ENCODE measurements at places on chromosomes 6 and 20.

DNA sequence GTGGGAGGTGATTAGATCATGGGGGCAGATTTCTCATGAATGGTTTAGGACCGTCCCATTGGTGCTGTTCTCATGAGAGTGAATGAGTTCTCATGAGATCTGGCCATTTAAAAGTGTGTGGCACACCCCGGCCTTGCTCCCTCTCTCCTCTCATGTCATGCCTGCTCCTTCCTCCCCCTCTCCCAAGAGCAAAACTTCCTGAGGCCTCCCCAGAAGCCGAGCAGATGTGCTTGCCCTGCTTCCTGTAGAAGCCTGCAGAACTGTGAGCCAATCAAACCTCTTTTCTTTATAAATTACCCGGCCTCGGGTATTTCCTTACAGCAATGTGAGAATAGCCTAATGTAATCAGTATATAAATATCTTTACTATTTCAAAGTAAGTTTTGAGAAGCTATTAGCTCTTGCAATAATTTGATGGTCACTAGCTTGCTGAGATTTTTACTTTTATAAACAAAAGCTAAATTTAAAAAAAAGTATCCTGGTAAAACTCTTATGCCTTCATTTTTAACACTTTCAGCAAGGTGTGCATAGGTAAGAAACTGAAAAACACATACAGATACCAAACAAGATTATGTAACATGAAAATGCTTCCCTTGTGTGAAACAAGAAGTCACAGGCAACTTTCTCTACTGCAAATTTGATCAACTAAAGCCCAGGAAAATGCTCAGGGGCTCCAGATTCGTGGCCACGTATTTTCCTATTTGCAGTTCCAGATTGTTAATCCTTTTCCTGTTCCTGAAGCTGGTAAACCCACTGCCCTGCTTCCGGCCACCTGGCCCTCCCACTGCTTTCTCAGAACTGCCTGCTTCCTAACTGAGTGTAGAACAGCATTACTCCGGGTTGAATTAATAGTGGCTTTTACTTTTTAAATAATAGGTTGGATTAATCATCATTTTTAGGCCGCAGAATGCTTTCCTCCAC, 395.1 kb upstream of the CNR1 start:
- no peak for DNase-seq

DNA sequence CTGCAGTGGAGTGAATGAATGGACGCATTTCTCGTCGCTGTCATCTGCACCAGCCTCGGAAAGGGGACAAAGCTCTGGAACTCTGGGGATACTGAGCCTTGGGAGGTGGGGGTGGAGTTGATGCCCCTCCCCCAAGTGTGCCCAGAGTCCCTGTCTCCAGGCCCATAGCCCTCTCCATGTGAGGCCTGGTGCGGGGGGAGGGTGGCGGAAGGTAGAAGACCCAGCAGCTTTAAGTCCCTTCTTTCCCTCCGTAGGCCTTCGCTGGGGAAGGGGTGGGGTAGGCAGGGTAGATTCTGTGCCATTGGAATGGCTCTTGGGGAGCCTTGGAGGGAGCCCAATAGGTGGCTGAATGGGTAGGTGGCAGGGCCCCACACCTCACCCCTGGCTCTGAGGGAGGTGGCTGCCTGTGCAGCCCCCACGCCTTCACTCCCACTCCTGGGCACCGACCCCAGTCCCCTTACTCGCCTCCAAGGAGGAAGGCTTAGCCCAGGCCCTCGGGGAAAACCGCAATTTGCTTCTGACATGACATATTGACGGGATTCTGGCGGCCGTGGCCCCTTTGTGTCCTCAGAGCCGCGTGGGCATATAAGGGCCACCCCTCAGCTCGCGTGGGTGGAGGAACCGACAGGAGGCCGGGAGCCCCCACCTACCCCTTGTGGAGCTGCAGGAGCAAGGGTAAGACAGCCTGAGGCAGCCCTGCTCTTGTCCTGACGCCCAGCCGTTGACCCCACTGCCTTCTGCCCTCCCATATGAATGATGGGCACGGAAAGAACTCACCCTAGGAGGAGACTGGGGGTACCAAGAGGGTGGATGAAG, at the start of gene BPIFB3:
Gene BPIFB3 (plus strand): TSS at position 613 of the 816 bp plus-strand sequence. CDS start 1,533 bp downstream, outside the sequence.
- no peak for DNase-seq

DNA sequence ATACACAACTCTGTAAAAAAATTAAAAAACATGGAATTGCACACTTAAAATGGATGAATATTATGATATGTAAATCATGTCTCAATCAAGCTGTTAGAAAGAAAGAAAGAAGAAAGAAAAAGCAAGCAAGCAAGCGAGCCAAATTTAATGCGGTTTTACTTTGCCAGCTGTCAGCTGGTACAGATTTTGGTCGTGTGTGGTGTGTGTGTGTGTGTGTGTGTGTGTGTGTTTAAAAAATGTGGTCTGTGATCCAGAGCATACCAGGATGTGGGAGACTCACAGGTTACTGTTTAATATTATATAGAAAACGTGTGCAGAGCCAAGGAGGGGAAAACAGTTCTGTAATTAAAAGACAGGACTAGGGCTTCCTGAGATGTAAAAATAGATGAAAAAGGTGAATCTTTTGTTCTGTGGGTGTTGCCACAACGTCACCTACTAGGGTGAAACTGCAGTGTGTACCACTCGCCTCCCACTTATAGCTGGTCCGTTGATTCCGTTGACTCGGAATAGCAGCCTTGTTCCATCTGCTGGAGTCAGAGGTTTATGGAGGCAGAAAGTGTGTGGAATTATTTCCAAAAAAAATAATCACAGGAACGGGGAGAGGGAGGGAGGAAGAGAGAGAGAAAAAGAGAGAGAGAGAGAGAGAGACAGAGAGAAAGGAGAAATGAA, 197.7 kb downstream of the BCAS1 start:
- DNase-seq, result peak; percentile 40

DNA sequence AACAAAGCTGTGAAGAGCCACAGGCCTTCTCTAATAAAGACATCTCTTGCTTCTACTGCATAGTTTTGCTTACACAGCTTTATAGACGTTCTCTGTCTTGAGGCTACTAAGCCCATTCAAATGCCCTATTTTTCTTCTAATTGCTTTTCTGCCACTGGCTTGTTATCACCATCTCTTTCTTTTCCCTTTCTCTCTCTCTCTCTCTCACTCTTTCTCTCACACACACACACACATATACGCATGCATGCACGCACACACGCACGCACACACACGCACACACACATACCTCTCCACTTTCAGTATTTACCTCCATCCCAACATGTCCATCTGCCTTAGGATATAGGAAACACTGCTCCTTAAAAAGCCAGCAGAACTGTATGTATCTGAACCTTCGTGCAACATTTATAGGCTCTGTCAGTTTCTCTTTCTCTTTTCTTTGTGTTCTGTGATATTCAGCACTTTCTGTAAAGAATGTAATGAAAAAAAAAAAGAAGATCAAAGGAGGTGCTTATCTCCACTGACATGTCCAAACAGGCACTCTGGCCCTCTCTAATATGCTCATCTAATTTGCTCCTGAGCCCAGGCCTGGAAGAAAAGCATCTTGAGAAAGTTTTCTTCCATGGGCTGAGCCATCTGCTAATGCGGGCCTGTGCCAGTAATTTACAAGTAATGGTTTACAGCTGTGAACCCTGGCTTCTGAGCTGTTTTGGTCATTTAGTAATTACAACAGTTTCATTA, 1046.7 kb upstream of the MAP3K7 start:
- no peak for DNase-seq

- DNase-seq, result no peak
Measured at GRCh38 chr6:110412360-110412759, 3.0 kb downstream of the DDO start.

GRCh38 chr6:159577564-159577963, 115.5 kb downstream of the SOD2 start:
- DNase-seq, result no peak

DNA sequence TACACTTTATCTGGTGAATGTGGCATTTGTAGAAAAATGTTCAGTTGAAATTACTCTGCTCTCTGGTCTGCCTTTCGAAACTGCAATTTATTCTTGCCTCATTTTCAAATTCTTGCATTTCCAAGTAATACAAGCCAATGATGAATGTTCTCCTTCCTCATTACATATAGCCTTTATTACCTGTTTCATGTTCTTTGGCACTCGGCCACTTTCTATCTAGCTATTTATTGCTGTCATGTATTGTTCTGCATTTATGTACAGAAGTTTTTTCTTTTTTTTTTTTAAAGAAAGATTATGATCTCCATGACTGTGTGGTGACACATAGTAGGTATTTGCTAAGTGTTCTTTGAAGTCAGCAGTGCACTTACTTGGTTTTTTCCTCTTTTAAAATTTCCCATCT, 261.4 kb downstream of the ZFAND3 start:
- no peak for DNase-seq

DNA sequence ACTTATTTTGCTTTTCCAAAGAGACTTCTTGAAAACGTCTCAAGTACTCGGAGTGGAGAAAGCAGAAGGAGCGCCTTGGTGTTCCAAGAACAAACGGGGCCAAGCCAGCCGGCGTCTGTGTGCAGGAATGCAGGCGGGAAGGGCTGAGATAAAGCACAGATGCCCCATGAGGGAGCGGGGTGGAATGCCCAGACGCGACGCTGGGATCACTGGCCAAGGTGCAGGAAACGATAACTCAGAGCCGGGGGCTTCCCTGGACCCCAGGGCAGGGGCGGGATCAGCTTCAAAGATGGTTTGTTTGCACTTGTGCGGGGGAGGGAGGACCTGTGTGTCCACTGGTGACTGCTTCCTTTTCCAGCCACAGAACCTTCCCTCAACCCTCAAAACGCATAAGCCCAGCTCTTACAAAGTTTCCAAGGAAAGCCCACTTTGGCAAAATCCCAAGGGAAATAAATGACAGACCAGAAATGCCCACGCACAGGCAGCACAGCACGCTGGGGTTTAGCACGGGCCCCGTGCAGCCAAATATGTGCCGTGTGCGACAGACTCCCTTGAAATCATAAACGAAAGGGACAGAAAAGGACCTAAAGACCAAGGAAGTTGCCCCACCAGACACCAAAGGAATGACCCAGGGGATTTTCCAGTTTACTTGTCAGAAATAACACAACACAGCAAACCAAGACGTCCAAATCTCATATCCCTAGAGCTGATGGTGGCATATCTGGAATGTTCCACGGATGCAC, 113.9 kb downstream of the NFATC2 start:
- no peak for DNase-seq

- DNase-seq, result no peak
Measured at GRCh38 chr20:16293590-16293989, 279.7 kb downstream of the KIF16B start.

DNA sequence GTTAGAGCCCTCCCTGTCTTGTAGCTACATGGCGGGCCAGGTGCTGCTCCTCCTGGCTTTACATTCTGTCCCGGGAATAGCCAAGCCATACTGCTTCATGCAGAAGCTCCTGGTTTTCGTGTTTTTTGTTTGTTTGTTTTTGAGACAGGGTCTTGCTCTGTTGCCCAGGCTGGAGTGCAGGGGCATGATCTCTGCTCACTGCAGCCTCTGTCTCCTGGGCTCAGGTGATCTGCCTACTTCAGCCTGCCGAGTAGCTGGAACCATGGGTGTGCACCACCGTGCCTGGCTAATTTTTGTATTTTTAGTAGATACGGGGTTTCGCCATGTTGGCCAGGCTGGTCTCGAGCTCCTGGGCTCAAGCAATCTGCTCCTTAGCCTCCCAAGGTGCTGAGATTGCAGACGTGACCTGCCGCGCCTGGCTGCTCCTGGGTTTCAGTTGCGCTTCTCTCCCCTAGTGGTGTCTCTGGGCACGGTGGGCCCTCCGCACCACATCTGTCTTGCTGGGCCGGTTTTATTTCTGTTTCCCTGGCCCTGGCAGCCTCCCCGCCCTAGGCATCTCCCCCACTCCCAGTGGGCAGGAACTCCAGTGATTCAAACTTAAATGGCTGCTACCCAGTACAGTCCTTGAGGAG, 12.9 kb downstream of the CDYL start:
- DNase-seq, result no peak

DNA sequence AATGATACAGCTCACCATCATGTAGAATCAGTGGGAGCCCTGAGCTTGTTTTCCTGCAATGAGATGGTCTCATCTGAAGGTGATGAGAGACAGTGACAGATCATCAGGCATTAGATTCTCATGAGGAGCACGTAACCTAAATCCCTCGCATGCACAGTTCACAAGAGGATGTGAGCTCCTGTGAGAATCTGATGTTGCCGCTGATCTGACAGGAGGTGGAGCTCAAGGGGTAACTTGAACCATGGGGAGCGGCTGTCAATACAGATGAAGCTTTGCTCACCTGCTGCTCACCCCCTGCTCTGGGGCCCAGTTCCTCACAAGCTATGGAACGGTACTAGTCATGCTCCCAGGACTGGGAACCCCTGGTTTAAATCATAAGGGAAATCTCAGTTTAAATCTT, 89.2 kb downstream of the THBS2 start:
- no peak for DNase-seq

- no peak for DNase-seq
Measured at GRCh38 chr6:122052346-122052900, 347.0 kb upstream of the HSF2 start.

DNA sequence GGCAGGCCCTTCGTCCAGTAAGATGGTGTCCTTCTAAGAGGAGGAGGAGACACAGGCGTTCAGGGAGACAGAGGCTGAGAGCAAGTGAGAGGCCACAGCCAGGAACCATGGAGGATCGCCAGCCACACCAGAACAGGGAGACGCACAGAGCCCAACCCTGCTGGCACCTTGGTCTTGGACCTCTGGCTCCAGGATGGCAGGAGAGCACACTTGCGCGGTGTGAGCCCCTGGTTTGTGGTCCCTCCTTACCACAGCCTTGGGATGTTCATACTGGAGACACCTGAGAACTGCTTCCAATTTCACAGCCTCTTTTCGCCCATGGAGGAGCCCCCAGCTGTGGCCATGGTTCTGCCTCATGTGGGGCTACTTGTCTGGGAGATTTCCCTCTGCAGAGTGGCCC, 222.4 kb downstream of the DLL1 start:
- no peak for DNase-seq

- no peak for DNase-seq
Measured at GRCh38 chr20:55140631-55141030, 665.2 kb downstream of the DOK5 start.

GRCh38 chr20:19767070-19767469, 9.0 kb downstream of the RIN2 start:
- no peak for DNase-seq

- no peak for DNase-seq
Measured at GRCh38 chr6:15472621-15473020, 190.2 kb downstream of the DTNBP1 start.

GRCh38 chr6:142570221-142570671, 268.4 kb downstream of the ADGRG6 start:
- no peak for DNase-seq

DNA sequence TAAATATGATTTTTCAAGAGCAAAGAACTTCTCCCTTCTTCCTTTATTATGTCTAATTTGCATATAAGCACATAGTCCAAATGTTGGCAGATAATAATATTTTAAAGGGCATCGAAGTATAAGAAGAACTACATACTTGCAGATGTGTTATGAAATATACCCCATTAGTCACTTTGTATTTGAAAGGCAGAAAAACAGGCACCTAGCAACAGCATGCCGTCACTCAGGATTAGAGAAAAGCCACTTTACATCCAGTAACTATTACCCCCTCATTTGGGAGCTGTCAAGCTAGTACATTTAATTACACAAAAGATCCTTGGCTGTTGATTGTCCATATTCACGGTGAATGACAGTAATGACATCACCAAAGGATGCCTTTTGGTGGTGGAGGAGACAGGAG, 99.3 kb upstream of the ARMC2 start:
- no peak for DNase-seq

- DNase-seq, result no peak
Measured at GRCh38 chr6:36979347-36979742, 6.7 kb downstream of the MTCH1 start.

Data from activated CD8-positive, alpha-beta memory T cell treated with anti-CD3 and anti-CD28 coated beads, Interleukin-2, amount 50 U/mL, for 4 hours (primary cell).